ENCODE measurements at places on chromosomes 2 and 18. TPM values are rescaled to one million over a fixed set of nuclear protein-coding genes. Genes with fewer than 3 reads are reported as not detected.

REG3G gene
- total RNA-seq = not detected

DNA sequence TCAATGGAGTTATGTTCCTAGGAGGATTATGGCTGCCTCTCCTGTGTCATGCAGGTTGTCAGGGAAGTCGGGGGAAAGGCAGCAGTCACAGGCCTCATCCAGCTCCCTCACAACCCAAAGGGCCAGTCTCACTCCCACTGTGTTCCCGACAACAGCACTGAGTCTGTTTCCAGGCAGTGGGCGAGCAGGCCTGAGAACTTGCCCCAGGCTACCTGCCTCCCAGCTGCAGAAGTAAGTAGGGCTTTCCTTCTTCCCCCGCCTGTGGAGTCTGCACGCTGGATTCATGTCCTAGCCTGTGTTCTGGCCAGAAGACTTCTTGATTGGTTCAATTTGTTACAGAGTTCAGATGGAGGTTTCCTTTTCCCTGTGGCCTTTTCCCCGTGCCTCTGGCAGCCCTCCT, 8.2 kb upstream of the ZNF638 start:
- no peak for DNase-seq

GRCh38 chr18:54130631-54131030, 93.8 kb downstream of the MBD2 start:
- no peak for DNase-seq

DNA sequence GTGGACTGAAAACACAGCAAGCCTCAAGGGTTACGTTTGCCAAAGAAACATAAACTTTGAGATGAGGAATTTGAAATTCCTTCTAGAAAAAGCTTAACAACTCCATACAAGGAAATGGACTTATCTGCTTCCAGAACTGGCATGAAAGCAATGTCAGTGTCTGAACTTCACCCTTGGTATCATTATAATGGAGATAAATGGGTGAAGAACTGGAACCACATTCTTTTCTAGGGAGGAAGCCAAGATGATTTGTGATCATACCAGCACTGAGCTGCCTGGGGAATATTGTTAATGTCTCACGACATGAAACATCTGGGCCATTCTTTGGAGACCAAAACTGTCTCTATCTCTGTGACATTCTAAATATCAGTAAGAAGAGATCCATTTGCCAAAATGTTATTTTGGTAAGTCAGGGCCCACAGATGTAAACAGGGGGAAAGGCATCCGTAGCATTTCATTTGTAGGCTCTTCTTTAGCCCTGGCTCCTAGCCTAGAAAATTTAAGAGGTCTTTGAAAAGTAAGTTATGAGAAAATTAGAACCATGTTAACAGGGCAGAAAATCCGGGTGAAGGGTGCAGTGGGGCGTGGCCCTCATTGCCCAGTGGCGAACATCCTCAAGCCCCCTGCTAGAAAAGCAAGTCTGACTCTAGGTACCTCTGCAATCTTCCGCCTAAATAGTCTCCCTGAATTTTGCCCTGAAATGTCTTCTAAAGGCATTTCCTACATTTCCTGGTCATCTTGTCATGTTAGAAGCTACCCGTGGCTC, 295.3 kb upstream of the EPAS1 start:
- DNase-seq = peak; percentile 82

DNA sequence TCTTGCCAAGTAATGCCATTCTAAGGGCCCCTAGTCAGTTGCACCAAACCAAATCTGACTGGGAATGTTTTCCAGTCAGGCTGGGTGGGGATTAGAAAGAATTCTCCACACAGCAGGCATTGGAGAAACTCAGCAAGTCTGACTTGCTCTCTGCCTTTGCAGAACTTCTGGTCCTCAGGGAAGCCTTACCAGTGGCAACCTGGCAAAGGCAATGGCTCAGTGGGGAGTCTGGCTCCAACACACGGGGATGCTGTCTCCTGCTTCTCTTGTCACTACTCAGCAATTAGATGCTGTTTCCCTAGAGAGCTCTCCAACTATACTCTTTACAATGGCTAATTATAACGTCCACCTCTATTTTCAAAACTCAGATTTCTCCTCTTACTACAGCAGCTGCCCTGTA, 810.7 kb downstream of the LRRTM4 start:
- no peak for DNase-seq

ABCG5 gene
- total RNA-seq = not detected

TNFRSF11A gene
- total RNA-seq = under 0.01 TPM
